ENCODE measurements at places on chromosomes 1 and 21. TPM values are rescaled to one million over a fixed set of nuclear protein-coding genes. Genes with fewer than 3 reads are reported as not detected.

- no peak for DNase-seq
Measured at GRCh38 chr1:223363856-223364684, at the start of gene SUSD4. Gene SUSD4, minus strand, starts transcription at chr1:223364176. Its CDS starts 751 bp downstream, at chr1:223363425.

DNA sequence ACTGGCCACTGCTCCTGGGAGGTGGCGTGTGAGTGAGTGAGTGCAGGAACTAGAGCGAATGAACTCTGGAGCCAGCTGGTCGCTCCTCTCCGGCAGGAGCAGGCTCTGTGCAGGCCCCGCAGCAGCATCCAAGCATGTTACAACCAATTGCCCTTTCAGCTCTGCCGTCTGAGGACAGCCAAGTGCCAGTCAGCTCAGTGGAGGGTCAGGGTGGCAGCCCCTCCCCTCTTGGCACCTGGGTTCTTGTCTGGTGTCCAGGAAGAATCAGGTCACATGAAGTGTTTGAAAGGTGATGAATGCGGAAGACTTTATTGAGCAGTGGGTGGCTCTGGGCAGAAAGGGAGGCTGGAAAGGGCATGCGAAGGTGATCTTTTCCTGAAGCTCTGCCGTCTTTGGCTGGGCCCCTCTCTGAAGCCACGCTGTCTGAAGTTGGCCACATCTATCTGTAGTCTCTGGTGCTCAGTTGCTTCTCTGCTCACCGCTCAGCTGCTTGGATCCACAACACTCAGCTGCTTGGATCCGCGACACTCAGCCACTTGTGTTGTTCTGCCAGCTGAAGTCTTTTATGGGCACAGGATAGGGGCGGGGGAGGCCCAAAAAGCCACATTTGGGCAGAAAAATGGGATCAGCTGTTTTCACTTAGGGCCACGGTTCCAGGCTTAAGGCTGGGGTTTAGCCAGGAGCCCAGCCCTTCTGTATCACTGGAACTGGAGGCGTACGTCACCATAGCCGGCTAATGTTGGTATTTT lies 139.8 kb downstream of the ADSS2 start:
- no peak for DNase-seq

DNA sequence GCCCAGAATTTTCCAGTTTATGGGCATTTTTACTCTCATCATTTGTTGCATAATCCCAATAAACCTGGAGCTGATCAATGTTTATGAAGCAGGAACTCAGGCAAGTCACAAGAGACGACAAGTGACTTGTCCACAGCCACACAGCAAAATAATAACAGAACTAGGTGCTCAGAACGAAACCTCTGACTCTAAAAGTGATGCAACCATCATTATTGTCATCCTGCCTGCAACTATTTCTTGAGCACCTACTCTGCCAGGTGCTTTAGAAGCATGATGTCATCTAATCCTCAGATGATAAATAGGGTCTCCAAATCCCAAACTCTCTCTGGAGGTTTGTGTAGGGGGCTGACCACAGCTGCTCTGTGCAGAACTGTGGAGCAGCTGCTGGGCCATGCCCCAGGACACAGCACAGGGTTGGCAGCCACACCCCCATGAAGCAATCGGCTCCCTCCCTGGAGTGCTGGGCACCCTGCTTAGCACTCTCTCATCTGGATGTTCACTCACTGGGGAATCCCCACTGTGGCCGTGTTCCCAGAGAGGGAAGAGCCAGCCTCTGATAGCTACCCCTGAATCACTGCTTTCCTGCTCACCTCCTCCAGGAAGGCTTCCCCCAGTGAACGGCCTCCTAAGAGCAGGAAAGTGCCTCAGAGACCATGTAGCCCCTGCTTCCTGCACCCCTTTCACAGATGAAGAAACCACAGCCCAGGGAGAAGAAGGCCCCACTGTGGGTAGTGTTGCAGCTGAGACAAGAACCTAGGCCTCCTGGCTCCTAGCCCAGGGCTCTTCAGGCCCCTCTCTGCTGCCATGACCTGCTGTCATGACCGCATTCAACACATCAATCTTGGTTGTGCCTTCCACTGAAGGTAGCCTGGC lies 2.1 kb downstream of the TTC22 start:
- no peak for DNase-seq

- DNase-seq = no peak
Measured at GRCh38 chr1:178923512-178923911, 52.6 kb upstream of the ANGPTL1 start.

Gene LCE6A
- total RNA-seq = not detected
